Sciatic nerve (tissue), 2 donors: ENCODE measurements at places on chromosomes 5 and 9.

- no peak for DNase-seq
These were observed 35.5 kb downstream of the SERINC5 start for GRCh38 chr5:80220245-80220897.

DNA sequence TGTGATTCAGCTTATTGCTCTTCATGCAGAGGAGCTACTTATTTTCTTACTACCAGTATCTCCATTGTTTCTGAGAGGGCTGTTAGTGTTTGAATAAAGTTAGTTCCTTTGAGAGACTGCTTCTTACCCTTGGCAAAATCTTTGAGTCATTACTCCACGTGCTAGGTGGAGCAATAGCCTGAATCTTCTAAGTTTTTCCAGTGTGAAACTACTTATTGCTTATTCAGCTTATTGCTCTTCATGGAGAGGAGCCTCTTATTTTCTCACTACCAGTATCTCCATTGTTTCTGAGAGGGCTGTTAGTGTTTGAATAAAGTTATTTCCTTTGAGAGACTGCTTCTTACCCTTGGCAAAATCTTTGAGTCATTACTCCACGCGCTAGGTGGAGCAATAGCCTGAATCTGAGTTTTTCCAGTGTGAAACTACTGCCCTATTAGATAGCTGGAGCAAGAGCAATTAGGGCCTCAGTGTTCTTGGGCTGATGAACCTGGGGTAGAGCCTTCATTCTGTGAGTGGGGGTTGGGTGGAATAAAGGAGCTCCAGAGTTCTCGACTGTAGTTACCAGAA, 41.9 kb downstream of the GPBP1 start:
- DNase-seq: no peak

DNA sequence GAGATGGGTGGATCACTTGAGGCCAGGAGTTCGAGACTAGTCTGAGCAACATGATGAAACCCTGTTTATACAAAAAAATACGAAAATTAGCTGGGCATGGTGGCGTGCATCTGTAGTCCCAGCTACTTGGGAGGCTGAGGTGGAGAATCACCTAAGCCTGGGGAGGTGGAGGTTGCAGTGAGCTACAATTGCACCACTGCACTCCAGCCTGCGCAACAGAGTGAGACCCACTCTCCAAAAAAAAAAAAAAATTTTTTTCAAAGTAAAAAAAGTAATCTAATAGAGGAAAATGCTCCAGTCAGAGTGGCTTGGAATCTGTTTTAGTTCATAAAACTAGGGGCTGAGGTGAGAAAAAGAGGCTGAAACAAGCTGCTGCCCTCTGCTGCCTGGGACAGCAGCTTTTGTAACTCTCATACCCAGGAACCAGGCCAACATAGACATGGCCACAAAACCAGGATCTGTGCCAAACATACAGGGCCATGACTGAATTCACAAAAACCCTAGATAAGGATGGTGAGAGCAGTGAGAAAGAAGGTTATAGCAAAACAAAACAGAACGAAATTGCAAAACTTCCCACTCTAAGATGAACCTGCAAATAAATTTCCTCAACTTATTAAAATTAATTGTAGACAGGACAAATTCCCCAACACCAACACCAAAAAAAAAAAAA, 13.1 kb upstream of the DCAF12 start:
- DNase-seq: no peak

DNA sequence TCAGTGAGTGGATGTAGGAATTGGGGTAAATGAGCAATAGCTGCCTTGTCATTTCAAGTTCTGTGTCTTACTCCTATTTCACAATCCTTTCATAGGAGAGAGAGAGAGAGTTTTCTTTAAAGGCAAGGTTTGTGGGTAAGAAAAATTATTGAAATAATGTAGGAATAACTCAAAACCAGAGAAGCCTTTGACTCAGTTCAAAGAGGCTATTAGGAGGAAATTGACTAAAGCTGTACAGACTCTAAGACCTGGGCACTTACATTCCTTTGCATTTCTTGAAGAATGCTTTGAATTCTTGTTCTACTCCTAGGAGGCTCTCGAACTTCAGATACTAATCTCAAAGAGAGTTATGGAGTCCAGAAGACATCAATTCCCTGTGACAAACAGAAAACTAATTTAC, 257.1 kb downstream of the FBXL7 start:
- DNase-seq: no peak

DNA sequence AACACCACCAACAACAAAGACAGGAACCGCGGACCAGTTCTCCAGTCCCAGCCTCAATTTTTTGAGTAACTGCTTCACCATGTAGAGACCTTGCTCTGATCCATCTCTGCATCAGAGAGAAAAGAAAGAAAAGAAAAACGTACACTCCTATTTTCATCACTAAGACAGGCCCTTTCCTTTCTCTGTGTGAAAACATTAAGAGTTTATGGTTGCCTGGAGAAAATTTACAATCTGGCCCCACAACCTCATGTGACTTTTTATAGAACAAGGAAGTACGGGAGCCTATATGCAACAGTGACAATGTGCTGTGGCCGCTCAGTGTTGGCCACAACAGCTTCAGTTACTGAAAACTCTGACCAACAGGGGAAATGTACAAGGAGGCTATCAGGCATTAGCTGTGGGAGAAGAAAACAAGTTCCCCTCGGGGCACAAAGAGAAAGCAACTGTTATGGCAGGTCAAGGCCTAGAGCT, 272.9 kb upstream of the PTGER4 start:
- DNase-seq: no peak

DNA sequence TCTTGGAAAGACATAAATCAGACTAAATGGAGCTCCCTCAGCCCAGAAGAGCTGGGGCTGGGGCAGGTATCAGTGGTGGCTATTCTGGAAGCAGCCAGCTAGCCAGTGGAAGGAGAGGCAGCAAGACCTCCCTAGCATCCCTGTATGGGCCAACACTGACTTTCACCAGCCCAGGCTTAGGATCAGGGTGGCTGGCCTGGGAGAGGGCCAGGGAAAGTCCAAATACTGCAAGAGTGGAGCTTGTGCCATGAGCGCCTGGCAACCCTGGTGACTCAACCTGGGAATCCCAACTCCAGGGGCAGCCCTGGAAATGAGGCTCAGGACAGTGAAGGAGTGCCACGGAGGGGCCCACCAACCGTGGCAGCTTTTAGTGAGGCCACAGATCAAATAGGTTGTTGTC, 7.6 kb upstream of the IRF1 start:
- peak; percentile 66 for DNase-seq

DNA sequence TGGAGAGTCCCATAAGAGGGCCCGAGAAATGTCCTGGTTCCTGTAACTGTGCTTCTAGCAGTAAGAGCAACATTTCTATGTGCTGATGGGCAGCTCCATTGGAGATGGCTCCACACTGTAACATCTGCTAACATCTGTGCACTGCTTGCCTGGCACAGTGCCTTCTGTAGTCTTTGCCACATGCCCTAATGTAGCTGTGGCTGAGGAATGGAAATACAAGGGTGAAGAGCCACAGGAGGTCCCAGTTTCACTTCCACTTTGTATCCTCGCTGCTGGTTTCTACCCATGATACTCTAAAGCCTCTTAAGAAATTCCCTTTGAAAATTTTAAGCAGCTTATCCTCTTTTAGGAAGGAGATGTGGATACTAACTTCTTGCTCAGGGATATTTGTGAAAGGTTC, 97.4 kb downstream of the HOMER1 start:
- no peak for DNase-seq

GRCh38 chr9:138048184-138048583, 170.6 kb downstream of the CACNA1B start:
- no peak for DNase-seq

GRCh38 chr5:127355337-127355736, 64.7 kb downstream of the MEGF10 start:
- DNase-seq: no peak

DNA sequence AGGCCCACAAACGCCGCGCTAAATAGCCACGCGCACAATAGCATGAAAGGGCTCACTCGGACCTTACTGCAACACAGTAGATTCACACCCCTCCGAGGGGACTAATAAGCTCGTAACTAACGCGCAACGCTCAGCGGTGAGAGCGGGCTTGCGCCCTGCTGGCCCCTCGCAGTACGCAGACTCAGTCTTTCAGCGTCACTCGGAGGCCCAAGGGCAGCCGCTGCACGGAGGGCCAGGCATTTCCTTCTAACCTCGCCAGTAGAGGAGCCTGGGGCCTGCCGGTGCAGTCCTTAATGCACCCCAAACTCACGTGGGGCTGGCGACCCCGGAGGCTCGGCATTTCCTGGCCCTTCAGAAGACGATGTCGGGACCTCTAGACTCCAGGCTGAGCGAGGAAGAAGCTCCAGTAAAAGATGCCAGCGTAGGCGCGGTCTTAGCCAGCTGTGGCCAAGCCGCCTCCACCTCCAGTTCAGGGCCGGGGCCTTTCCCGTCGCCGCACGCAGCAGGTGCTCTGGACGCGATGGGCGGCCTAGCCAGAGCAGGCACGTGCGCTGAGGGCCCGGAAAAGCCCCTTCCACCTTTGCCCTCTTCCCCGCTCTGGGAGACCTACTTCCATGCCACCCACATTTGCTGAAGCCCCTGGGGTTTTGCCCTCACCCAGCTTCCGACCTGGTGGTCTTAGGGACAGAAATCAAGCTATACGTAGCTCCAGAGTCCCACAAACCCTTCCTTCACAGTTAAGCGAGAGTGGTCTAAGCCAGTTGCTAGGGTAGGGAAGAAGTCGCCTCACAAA, 38.3 kb upstream of the TIFAB start:
- peak; percentile 48 for DNase-seq

DNA sequence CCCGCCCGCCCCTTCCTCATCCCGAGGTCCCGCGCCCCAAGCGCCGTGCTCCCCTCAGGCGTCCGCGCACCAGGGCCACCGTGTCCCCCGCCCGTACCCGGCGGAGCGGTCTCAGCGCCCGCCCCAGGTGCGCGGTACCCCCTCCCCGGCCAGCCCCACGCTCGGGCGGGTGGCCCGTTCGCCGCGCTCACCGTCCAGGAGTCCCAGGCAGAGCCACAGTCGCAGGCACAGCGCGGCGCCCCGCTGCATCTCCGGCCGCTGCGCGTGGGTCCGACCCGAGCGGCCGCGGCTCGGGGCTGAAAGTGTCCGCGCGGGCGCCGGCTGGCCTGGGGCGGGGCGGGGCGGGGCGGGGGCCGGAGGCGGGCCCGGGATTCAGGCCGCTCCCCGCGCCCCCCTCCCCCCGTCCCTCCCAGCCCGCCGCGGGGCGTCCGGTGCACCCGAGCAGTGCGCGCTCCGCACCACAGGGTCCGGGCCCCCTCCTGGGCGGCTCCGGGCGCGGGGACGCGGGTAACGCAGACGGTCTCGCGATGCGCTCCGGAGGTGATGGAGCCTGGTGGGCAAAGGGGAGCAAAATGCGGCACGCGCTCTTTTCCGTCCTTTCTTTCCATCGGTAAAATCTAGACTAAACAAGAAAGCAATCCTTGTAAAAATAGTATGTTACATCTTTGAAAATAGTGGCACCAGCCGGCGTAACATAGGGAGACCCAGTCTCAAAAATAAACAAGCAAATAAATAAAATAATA, at the start of gene FLT4:
Gene FLT4, minus strand, starts transcription at position 304 of the 743 bp plus-strand sequence. Its CDS starts 55 bp downstream, at position 249.
- no peak for DNase-seq

GRCh38 chr5:16552666-16553343, 64.0 kb downstream of the RETREG1 start:
- DNase-seq: peak; percentile 84

GRCh38 chr5:140039561-140039960, 3.5 kb downstream of the NRG2 start:
- DNase-seq: no peak

DNA sequence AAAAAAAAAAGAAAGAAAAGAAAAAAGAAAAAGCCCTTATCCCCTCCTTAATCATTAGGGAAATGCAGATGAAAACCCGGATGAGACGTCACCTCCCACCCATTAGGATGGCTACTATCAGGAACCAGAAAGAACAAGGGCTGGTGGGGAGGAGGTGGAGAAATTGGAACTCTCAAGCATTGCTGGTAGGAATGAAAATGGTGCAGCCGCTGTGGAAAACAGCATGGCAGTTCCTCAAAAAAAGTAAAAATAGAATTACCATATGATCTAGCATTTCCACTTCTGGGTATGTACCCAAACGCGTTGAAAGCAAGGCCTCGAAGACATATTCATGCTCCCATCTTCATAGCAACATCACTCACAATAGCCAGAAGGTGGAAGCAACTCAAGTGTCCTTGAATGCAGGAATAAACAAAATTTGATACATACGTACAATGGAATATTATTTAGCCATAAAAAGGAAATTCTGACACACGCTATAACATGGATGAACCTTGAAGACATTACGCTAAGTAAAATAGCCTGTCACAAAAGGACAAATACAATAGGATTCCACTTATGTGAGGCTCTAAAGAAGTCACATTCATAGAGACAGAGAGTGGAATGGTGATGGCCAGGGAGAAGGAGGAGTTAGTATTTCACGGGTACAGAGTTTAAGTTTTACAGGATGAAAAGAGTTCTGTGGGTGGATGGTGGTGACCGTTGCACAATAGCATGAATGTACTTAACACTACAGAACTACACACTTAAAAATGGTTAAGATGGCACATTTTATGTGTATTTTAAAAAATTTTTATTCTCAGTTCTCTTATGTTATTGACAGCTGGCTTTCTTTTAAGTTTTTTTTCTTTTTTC, 166.8 kb upstream of the IER5L start:
- no peak for DNase-seq

DNA sequence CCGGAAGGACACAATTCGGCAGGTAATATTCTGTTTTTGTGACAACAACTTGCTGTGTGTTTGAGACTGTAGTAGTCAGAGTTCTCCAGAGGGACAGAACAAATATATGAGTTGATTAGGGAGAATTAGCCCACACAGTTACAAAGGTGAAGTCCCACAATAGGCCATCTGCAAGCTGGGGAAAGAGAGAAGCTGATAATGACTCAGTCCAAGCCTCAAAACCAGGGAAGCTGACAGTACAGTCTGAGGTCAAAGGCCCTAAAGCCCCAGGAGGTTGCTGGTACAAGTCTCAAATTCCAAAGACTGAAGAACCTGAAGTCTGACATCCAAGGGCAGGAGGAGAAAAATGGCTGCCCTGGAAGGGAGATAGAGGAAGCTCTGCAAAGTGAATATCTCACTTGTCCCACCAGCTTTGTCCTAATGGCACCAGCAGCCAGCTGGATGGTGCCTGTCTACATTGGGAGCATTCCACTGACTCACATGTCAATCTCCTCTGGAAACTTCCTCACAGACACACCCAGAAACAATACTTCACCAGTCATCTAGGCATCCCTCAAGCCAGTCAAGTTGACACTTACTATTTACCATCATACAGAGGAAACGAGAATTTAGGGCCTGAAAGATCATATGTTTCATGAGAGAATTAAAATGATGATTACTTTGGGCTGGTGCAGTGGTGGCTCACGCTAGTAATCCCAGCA, 36.3 kb upstream of the CTXN3 start:
- DNase-seq: no peak

- no peak for DNase-seq
These were observed 63.6 kb downstream of the ADAMTS2 start for GRCh38 chr5:179281694-179282093.

- DNase-seq: no peak
These were observed 49.1 kb upstream of the GADD45G start for GRCh38 chr9:89555451-89556375.

GRCh38 chr5:134436523-134437339, 25.1 kb upstream of the CDKN2AIPNL start:
- peak; percentile 64 for DNase-seq
